ENCODE measurements at places on chromosomes 7 and 10.

- no peak for DNase-seq
Measured at GRCh38 chr7:27235387-27236311, 7.0 kb upstream of the EVX1 start.

- no peak for DNase-seq
Measured at GRCh38 chr7:86863452-86863851, 196.0 kb downstream of the ELAPOR2 start.

GRCh38 chr10:84333864-84334451 lies 5.6 kb downstream of the CCSER2 start:
- DNase-seq: peak; percentile 32

- DNase-seq: no peak
Measured at GRCh38 chr10:15258255-15258654, 89.8 kb upstream of the NMT2 start.

DNA sequence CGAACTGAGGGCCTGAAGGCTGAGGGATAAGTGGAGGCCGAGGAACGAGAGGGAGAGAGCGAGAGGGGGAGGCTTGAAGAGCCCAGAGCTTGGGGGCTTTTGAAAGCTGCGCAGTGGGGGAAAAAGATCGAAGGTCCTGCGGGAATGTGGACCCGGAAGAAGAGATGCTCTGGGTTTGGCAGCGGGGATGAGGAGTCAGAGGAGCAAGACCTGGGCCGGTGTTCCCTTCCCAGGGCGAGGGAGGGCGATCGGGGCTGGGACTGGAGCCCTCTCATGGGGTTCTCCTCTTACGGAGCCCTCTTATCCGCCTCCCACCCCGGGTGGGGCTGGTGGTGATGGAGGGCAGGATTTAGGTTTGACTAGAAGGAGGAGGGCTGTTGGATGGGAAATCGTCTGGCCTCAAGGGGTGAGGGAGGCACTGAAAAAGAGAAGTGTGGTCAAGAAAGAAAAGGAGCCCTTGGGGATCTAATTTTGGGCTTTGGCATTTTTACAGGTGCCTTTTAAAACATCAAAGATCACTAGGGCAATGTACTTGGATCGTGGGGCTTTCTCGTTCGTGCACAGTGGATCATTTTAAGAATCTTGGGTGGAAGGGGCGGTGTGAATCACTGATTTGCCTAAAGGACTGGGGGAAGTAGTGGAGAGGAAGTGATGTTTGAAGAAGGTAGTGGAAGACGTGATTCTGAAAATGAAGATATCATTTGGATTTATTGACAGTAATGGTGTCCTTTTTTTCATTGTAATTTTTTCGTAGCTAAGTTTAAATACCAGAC lies 637 bp downstream of the SAMD8 start:
- DNase-seq: no peak

- DNase-seq: no peak
Measured at GRCh38 chr10:120597902-120598301, 140.9 kb downstream of the PLPP4 start.

GRCh38 chr10:73044378-73045285 lies 52.0 kb downstream of the P4HA1 start:
- no peak for DNase-seq

DNA sequence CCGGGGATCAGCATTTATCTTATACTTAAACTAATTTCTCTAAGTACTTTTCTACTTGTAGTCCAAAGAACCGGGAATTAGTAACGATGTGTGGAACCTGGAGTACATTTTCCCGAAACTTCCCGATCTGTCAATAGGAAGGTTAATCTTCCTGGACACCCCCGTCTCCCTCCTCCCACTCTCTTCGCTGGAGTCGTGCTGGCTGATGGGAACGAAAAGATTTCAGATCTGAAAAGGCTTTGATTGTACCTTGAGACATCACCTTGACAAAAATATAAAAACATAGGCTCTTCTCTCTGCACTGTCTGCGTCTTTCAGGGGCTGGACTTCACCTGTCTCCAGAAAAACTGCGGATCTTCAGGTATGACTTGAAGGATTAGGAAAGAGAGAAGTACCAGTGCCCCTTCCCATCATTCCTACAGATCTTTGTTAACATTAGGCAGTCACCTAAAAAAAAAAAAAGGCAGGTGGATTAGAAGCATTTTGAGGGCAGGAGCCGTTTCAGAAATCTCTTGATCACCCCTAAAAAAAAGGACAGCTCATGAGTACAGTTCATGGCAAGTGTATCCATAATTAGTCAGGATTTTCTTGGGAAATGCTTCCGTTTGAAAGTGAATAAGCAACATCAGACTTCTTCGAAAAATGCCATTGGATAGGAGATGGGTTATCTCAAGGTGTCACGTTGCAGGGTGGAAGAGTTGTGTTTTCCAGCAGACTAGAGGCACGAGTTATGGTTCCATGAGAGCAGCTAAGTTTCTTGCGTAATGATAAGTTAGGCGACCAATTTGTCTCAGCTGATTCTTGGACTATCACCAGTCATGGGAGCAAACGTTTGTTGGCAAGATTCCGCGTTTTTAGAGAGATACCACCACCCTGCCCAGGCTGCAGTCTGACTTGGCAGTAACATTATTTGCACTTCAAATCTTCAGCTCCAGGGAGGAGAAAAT lies 7.8 kb upstream of the BAMBI start:
- DNase-seq: no peak

All from GF-D8 (cell line).